NCI-H187 (cell line): ENCODE measurements at places on chromosomes 16 and 17.

GRCh38 chr17:79980246-79981043, 55.2 kb downstream of the TBC1D16 start:
- no peak for DNase-seq

DNA sequence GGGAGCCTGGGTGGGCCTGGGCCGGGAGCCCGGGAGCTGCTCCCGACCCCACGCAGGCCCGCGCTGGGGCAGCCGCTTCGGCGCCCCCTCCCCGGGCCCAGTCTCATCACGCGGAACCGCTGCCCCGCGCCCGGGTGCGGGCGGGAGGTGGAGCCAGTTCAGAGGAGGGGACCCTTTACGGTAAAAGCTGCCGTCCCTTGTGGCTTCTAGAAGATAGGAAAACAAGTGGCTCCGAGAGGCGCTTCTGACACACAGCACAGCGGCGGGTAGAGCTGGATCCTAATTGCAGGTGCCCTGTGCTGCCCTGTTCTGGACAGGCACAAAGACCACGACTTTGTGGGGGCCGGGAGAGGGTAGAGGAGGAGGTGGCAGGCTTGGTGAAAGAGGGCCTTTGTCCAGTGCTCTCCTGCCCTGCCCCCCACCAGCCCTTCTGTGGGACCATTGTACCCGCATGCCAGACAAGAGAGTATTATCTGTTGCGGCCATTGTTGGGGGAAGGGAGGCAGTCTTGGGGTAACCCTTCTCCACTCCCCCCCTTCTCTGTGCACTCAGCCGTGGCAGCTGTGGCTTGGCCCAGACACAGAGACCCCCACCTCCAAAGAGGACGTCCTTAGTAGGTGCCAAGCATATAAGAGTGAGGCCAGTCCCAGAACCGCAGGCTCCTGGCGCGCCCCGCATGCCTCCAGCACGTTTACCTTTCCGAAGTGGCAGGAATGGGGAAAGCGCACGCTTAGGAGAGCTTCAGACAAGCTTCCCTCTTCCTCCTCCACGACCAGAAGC, 736 bp downstream of the CNP start:
- no peak for DNase-seq

GRCh38 chr17:7557775-7558543, 591 bp upstream of the TNFSF13 start:
- DNase-seq = no peak

DNA sequence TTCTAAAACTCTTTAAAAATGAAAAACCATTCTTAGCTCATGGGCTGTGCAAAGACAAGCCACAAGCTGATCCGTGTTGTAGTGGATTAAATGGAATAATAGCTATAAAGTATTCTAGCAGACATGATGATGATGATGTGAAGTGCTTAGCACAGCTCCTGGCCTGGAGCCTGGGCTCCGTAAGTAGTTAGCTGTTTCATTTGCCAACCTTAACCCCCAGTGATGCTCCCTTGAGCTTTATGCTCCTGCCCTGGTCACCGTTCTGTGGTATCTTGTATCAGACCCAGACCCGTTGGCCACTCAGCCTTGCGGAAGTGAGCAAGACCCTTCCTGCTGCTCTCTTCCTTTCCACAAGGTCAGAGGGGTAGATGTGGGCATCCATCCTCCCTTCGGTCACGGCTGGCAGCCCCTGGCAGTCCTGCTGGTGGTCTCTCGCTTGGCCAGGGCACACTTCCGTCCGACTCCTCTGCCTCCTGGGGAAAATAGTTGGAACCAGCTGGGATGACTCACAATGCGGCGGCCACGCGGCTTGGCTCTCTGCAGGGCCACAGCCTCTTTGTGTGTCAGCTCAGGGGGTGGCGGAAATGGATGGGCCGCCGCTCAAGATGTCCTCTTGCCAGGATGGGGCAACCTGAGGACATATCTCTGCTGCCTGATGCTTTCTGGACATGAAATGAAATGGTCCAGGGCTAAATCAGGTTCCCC, 79.1 kb downstream of the GPR139 start:
- DNase-seq = no peak

DNA sequence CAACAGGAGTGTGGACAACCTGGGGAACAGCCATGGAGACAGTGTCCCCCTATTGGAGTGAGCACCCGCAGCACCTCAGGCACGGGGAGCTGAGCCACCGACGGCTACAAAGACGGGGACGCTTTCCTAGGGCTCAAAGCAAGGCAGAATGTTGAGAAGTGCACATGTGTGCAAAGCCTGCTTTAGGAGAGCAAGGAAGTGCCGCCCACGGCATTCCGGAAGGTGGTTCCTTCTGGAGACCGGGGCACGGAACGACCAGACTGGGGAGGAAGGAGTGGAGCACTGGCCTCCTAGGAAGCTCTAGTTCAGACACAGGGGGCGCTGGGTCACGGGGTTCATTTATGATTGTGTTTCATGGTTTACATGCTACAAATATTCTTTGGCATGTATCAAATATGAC, 52.2 kb downstream of the TBC1D16 start:
- no peak for DNase-seq

DNA sequence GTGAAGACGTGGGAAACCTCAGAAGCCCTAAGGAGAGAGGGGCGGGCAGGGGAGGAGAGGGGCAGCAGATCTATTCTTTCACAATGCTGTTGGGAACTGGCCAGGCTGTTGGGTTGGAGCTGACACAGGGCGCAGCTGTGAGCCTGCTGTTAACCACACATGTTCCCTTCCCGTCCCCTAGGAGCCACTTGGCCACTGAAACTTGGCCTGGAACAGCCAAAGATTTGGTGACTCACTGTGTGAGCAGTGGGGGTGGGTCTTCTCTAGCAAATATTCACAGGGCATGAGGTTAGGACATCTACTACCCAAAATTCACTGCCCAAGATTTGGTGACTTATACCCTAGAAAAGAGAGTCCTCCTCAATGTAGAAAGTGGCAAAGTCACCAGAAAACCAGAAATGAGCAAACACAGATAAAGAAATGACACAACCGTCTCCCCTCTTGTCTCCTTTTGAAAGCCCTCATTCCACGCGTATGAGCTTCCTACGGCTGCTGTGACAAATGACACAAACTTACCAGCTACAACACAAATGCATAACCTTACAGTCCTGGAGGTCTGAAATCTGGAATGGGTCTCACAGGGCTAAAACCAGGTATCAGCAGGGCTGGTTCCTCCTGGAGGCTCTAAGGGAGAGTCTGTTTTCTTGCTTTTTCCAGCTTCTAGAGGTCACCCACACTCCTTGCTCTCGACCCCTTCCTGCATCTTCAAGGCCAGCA, 6.3 kb downstream of the TBC1D16 start:
- DNase-seq = no peak

DNA sequence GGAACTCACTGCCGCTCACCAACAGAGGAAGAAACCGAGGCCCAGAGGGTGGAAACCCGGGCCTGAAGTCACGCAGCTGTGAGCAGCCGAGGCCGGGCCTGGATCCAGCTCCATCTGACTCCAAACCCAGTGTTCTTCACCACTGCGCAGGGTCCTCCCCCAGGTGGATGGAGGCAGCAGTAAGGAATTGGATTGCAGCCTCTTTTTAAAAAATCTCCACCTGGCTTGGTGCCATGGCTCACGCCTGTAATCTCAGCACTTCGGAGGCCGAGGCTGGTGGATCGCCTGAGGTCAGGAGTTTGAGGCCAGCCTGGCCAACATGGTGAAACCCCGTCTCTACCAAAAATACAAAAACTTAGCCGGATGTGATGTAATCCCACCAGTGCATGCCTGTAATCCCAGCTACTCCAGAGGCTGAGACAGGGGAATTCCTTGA, 177.2 kb downstream of the FOXL1 start:
- DNase-seq = no peak

GRCh38 chr16:31395647-31396046, 2.5 kb downstream of the ITGAD start:
- no peak for DNase-seq

DNA sequence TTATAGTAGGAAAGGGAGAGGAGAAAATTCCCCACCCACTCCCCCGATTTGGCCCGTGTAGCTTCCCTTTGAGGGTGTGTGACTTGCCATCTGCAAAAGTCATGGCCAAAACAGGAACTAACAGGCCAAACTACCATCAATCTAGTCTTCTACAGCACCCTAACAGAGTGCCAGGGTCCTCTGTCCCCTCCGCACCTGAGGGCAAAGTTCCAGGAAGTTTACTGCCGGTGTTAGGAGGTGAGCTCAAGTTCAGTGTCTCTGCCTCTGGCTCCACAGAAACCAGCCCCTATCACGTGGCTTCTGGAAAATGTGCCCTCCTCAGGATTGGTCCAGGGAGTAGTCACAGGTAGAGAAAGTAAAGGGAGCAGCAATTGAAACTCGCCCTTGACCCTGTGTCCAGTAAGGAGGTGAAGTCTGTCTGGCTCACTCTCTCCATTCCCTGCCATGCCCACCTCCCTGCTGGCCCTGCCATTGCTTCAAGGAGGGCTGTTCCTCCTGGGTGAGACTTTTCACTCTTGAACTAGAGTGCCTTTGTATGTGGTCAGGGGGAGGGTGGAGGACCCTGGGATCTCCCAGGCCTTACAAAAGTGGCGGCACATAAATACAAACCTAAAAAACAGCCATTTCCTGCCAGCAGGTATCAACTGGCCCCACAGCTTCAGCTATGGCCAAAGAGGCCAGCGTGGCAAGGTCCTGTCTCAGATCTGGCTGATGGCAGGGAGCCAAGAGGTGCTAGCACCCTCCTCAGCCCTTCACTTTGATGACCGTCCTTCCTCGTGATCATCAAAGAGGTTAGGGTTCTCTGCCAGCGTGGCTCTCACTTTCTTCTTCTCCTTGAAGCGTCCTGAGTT, 5.3 kb downstream of the PRR15L start:
- no peak for DNase-seq

GRCh38 chr17:78969865-78970264, 9.9 kb downstream of the LGALS3BP start:
- DNase-seq = peak; percentile 42

- no peak for DNase-seq
Observed at GRCh38 chr16:26985100-26986065, 81.3 kb upstream of the C16orf82 start.

DNA sequence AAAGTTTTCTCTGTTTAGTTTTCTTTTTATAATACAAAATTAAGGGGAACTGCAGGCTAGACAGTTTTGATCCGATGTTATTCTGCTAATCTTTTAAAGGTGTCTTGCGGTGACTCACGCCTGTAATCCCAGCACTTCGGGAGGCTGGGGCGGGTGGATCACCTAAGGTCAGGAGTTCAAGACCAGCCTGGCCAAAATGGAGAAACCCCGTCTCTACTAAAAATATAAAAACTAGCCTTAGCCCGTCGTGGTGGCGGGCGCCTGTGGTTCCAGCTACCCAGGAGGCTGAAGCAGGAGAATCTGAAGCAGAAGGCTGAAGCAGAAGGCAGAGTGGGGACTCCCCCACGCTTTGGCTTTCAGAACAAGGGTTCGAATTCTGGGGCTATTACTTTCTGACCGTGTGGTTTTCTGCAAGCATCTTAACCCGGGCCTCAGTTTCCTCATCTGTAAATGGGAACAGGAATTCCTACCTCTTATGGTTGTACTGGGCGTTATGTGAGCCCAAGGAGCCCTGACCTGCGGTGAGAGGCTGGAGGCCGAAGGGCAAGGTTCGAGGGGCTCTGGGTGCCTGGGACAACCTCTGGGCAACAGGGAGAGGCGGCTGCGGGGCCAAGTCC, 1.2 kb upstream of the KATNB1 start:
- DNase-seq = no peak

DNA sequence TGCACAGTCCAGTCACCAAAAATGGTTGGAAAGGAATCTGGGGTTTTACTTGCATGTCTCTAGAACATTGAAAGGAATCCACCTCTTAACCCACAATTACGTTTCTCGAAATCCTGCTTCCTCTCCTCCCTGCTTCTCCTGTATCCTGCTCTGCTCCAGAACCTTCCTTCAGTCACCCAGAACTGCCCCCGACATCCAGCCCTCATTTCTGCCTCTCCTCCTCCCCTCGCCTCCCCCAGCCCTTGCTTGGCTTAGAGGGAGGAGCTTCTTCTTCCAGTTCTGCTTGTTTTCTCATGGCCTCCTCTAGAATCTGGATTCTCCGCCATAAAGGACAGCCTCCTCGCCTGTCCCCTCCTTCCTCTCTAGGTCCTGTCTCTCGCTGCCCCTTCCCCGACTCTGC, 48.3 kb downstream of the ZDHHC7 start:
- DNase-seq = no peak

- DNase-seq = no peak
Observed at GRCh38 chr17:63704259-63704576, 4.3 kb upstream of the LIMD2 start.

- no peak for DNase-seq
Observed at GRCh38 chr16:75265911-75266701, 14.7 kb upstream of the BCAR1 start.

DNA sequence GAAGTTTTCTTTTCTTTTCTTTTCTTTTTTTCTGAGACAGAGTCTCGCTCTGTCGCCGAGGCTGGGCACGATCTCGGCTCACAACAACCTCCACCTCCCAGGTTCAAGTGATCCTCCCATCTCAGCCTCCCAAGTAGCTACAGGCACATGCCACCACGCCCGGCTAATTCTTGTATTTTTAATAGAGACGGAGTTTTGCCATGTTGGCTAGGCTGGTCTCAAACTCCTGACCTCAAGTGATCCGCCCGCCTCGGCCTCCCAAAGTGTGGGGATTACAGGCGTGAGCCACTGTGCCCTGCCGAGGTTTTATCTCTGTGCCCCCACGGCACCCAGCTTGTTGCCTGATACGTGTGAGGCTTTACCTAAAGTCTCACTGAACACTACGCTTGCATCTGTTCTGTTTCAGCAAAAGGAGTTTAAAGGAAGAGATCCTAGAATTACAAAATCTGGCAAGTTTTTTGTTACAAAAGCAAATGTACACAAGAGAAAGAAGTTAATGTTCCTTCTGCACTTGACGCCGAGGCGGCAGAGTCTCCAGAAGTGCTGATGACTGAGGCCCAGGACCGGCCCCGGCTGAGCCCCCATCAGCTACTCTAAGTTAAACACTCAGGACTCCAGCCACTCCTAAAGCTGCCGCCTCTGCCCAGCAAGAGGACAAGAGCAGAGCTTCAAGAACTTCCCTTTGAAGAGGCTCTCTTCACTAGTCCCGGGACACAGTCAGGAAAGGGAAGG, 9.2 kb downstream of the ABCA3 start:
- DNase-seq = no peak

- no peak for DNase-seq
Observed at GRCh38 chr17:40366076-40366860, 1.7 kb upstream of the GJD3 start.

GRCh38 chr17:80498242-80498919, 22.0 kb upstream of the NPTX1 start:
- peak; percentile 6 for DNase-seq

DNA sequence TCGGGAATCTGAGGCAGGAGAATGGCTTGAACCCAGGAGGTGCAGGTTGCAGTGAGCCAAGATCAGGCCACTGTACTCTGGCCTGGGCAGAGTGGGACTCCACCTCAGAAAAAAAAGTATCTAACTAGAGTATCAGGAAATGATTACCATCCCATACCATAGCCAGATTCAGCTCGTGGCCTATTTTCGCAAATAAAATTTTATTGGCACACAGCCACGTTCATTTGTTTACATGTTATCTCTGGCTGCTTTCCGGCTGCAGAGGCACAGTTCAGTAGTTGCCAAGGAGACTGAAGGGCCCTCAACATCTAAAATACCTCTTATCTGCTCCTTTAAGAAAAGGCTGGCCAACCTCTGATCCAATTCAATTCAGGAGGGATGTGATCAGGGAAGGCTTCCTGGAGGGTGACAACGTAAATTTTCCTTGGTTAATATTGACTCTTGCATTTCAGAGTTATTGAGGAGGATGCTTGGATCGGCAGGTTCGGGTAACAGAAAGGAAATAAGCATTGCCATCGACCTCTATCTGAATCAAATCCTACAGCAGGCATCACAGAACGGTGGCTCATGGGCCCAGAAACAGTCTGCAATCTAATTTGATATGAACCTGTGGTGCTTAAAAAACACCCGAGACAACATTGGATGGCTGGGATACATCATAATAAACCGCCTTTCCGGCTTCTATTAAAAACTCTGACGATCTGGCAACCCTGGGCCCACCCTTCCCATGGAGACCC, 73.8 kb downstream of the XYLT1 start:
- DNase-seq = peak; percentile 54
